ENCODE measurements at places on chromosomes 4 and X.

DNA sequence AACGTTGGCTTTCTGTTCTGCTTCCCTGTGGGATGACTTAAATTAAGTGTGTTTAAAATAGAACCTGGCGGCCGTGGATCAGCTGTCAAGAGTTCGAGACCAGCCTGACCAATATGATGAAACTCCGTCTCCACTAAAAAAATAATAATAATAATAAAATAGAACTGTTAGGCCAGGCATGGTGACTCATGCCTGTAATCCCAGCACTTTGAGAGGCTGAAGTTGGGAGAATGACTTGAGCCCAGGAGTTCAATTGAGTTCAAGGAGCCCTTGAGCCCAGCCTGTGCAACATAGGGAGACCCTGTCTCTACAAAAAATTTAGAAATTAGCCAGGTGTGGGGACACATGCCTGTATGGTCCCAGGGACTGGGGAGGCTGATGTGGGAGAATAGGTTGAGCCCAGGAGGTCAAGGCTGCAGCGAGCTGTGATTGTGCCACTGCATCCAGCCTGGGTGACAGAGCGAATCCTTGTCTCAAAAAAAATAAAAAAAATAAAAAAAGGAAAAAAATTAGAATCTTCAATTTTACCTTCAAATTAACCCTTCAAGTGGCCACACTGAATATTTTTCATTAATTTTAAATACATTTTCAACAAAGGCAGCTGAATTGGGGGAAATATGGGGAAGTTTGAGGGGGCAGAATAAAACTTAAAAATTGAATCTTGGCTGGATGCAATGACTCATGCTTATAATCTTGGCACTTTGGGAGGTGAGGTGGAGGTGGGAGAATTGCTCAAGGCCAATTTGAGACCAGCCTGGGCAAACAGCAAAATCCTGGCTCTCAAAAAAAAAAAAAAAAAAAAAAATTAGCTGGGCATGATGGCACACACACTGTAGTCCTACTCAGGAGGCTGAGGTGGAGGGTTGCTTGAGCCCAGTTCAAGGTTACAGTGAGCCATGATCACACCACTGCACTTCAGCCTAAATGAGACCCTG is 31.8 kb upstream of the HSD17B13 start:
- no peak for DNase-seq

- DNase-seq: no peak
Observed at GRCh38 chrX:6291444-6291843, 62.8 kb upstream of the NLGN4X start.

GRCh38 chr4:77636902-77637301 is 31.3 kb downstream of the CXCL13 start:
- no peak for DNase-seq

- no peak for DNase-seq
Observed at GRCh38 chr4:7375427-7375826, 59.3 kb downstream of the PSAPL1 start.

GRCh38 chr4:86543560-86544309 is 50.4 kb upstream of the PTPN13 start:
- DNase-seq: no peak

DNA sequence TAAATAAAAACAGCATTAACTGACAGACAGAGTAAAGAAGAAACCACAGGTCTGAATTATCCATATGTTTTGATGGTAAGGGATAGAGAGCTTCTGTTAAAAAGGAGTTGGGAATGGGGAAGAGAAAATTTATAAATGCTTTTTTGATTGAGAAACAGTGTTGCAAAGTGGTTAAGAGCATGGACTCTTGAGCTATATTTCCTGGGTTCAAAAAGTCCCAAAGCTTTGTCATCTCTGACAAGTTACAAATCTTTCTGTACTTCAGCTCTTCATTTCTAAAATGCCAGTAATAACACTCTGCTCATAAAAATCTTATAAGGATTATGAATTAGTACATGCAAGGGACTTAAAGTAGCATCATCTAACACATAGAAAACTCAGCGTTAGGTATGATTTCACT is 62.2 kb downstream of the N4BP2 start:
- no peak for DNase-seq

DNA sequence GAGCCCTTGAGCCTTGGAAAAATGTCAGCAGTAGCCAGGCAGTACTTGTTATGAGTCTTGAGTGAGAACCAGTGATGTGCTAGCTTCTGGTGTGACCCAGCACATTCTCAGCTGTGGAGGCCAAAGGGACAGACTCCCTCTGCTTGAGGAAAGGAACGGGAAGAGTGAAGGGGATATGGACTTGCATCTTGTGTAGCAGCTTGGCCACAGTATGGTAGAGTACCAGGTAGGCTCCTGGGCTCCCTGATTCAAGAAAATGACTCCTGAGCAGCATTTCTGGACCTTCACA is 1601.9 kb upstream of the ADGRL3 start:
- DNase-seq: no peak

- no peak for DNase-seq
Observed at GRCh38 chr4:186081202-186081807, 12.3 kb downstream of the TLR3 start.

- DNase-seq: no peak
Observed at GRCh38 chr4:155665054-155665453, 1.6 kb upstream of the GUCY1A1 start.

GRCh38 chr4:3227878-3228675 is 20.9 kb upstream of the MSANTD1 start:
- DNase-seq: no peak

DNA sequence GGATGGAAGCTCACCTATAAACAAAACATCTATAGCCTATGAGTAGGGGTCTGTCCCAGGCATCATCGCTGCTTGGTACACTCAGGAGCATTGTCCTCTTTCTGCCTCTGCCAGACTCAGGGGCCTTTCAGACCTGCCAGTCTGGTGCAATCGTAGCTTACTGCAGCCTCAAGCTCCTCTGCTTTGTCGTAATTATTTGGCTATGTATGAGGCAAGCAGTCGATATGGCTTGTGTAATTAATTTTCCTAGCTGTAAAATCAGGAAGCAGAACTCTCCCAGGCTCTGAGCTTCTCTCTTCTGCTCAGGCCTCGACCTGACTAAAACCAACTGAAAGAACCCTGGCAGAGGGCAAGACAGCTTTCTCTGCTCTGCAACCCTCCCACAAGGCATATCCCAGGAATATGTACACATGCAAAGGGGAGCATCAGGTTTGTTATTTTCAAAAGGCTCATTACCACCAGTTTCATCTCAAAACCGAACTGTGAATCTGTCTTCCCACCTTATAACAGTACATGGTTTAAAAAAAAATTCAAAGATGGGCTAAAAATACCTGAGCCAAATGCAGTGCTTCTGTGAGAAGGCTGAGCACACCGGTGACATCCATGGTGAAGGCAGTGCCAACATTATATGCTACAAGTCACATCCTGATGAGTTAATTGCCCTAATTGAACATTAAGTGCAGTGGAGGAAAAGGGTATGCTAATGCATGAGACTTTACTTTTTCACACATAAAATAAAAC is 309.2 kb upstream of the EMCN start:
- no peak for DNase-seq

GRCh38 chr4:37431417-37431743 is 186.8 kb downstream of the NWD2 start:
- DNase-seq: no peak

DNA sequence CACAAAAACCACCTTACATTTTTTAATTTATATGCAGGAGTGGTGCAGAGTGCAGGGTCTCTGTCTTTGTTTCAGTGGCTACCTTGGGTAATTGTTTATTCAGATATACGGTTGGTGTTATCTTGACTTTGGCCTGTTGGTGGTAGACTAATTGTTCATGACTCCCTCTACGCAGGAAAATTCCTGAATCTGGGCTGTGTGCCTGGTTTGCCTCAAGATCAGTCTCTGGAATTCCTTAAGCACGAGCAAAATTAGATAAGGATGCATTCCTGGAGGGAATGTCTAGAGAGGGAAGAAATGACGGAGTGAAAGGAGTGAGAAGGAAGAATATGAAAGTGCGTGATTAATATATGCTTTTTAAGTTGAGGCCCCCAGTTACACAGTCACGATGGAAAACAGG is 576.9 kb upstream of the PCDH10 start:
- no peak for DNase-seq

DNA sequence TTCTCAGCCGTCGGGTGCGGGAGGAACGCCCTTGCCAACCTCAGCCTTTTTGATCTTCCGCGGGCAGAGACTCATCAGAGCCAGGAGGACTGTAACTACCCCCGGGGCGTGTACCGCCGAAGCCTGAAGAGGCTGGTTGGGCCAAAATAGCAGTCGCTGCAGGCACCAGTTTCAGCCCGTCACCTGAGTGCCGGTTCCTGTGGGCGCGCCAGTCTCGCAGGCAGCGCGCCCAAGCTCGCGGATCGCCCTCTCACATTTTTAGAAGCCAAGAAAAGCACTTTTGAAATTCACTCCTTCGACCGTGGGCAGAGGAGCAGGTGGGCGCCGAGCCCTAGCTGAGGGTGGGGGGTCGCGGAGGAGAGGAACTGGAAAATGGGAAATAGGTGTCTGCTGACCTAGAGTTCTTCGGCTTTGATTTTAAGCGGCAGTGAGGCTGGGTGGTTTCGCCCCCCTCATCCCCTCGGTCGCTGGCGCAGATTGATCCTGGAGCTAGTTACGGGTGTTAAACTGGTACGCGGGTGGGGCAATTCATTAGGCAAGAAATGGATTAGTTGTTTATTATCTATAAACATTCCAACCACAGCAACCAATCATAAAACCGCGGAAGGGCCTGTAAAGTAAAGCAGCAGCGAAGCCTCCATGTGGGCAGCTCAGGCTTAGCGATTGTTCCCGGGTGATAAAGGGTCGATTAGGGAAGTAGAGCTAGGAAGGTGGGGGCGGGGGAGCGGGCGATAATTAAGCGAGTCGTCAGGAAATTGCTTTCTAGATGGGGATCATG is 69.2 kb downstream of the FBXO8 start:
- DNase-seq: no peak

- DNase-seq: no peak
Observed at GRCh38 chrX:34619920-34620319, 37.2 kb downstream of the TMEM47 start.

GRCh38 chr4:84944947-84945346 is 21.5 kb downstream of the WDFY3 start:
- DNase-seq: no peak

DNA sequence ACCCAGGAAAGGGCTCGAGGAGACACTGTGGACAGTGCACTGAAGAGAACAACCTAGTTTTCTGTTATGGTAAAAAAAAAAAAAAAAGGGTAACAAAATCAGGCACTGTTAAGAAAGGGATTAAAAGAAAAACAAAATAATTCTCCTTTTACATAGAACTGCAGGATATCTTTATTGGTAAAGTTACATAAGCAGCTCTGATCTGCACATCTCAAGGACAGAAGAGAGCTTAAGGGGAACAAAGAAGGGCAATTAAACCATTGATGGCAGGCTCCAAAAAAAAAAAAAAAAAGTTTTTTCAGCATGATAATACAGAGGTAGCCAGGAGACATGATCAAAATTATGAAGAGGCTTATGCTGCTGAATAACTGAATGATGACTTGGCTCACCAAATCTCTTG is 85.0 kb downstream of the HDAC8 start:
- DNase-seq: no peak

- DNase-seq: no peak
Observed at GRCh38 chr4:25172961-25173915, 13.0 kb upstream of the SEPSECS start.

DNA sequence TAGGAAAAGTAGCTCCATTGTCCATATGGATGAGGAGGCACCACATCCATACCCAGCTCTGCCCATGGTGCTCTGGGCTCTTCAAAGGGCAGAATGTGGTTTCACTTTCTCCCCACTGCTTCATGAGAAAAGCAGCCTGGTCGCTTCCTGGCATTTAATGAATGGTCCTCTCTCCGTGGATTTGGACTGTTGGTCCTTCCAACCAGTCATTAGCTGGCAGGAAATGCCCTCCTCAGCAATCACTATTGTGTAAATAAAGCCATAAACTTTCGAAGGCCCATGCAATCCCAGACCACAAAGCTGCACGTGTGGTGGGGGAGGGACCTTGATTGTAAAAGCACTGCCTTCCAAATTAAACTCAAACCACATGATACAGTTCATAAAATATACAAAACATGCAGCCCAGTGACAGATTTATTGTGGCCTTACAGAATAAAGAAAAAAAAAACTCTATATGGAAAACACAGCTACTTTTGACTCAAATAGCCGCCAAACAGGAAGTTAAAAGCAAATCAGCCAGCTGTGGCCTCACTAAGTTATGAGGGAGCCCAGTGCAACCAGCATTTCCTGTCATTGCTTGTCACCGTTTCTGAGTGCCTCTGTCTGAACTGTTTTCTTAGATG is 8.1 kb downstream of the MBNL3 start:
- no peak for DNase-seq

GRCh38 chr4:8437281-8437680 is 3.2 kb downstream of the ACOX3 start:
- no peak for DNase-seq

- no peak for DNase-seq
Observed at GRCh38 chr4:146104541-146104940, 71.0 kb upstream of the LSM6 start.
